ENCODE measurements at places on chromosomes 16 and 17.

GRCh38 chr16:75248142-75248535 is 3.3 kb downstream of the BCAR1 start:
- DNase-seq: no peak

GRCh38 chr17:42111265-42111636 is 1.3 kb downstream of the DHX58 start:
- no peak for DNase-seq

GRCh38 chr17:54626146-54626703 is 274.4 kb upstream of the TOM1L1 start:
- no peak for DNase-seq

GRCh38 chr16:71883168-71883848 is 674 bp downstream of the ZNF821 start:
- peak; percentile 50 for DNase-seq

GRCh38 chr16:22673421-22673831 is 140.5 kb upstream of the HS3ST2 start:
- no peak for DNase-seq

DNA sequence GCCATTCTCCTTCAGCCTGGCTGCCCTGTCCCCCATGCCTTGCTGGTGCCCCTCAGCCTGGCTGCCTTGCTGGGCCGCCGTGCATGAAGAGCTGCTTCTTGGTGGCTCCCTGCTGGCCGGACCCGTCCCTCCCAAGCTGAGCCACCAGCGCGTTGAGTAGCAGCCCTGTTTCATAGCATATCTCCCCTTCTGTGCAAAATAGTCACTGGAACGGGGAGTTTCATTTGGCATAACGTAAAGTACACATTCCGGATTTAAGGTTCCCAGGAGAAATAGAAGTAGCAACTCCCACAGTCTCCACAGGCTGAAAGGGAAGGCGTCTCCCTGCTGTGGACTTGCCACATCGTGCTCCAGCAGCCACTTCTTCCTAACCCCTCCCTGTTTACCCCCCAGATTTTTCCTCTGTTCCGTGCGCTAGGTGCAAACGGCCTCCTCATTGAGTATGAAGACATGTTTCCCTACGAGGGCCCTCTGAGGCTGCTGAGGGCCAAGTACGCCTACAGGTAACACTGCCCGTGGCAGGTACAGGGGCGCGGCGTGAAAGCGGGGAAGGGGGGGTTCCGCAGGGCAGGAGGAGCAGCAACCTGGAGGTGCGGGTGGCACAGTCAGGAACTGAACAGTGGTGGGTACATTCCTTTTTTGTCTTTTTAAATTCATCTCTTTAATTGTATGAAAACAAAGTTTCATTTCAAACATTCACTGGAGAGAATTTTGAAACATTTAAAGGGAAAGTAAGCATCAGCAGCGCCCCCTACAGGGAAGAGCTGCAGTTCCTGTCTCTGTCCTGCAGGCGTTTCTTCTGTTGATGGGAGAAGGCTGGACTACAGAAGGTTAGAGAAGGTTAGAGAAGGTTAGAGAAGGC is 5.8 kb upstream of the OGFOD3 start:
- no peak for DNase-seq

DNA sequence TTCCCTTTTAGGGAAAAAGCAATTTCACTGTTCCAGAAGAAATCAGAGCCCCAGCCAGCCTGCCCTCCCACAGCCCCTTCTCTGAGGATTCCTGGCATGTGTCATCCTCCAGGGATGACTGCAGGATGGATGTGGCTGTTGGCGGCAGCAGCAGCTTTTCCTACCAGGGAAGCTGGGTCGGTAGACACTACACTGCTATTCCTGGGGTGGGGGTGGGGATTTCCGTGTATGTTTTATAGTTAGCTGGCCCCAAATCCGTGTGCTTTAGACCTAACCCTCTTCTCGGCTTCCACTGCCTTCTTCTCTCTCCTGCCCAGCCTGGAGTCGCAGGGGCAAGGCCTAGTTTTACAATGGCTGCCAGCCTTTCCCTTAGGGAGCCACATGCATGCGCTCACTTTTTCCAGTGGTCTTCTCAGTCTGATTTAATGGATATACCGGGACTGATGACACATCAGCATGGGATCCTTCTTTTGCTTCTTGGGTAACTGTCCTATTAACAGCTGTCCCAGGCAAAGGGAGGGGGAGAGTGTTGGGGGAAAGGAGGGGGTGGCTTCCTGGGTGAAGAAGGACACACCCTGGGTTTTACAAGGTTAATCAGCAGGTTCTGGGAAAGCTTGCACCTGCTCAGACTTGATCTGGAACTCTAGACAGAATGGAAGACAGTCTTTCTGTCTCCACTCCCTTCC is 2.7 kb upstream of the NFE2L1 start:
- no peak for DNase-seq

DNA sequence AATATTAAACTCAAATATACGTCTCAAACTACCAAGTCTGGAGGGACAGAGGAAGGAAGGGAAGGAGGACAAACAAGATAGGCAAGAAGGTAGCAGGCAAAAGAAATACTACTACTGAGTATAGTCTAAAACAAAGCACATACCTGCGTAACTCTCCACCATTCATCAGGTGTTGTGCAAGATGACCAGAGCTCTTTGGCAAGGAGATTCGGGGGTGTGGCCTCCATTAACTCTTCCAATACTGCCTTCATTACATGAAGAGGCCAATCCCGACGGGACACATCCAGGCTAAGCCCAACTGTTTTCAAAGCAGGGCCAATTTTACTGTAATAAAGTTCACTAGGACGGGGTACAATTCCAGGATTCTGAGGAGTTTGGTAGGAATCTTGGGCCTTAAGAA is 38.2 kb upstream of the ARL6IP1 start:
- DNase-seq: no peak

DNA sequence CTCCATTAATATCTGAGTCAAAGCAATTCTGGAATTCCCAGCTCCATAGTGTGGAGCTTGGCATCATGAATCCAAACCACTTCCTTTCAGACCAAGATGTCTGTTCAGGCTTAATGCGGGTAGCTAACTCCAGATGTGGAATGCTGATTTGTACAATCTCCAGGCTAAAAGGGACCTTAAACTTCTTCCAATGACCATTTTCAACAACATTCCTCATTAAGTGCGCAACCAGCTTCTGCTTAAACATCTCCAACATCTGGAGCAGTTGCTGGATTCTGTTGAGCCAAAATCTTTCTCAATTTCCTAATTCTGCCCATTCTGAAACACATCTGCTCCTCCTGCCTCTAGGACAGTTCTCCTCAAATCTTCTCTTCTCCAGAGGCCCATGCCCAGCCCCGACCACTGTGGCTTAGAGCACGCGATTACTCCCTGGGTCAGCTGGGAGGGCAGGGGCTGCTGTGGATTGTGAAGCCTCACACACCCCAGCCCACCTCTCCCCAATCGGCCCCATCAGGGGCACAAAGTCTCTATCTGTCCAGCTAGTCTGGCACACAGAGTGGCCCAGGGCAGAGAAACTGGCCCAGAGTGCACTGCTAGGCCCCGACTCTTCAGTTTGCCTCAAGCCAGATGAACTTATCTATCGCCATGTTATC is 36.2 kb downstream of the ASPA start:
- DNase-seq: no peak

- DNase-seq: no peak
These were observed 176.8 kb downstream of the KATNIP start for GRCh38 chr16:27726621-27727261.

DNA sequence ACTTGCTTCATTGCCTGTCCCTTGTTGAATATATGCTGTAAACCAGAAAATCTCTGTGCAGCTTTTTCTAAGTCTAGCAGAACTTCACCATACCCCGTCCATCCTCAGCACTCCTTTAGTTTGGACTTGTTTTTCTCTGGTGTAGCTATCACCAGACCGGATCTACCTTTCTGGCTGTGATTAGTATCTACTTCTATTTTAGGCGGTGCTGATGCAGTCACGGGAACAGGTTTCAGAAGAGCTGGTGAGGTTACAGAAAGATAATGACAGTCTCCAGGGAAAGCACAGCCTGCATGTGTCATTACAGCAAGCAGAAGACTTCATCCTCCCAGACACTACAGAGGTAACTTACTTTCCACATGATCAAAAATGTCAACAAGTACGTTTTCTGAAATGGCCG is 46.4 kb downstream of the NUP88 start:
- DNase-seq: no peak

DNA sequence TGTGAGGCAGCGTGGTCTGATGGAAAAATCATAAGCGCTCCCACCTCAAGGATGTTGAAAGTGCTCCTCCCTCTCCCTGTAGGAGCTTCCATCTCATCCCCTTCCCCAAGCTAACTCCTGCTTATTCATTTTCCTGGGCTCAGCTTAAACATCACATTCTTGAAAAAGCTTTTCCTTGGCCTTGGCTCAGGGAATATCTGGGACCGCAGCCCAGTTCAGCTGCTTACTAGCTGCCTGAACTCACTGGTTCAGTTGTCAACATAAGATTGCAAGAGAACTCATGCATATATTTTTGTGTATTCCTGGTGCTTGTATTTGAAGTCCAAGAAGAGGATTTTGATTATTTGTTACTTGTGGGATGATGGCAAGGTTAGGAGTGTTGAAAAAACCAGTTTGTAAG is 91.5 kb downstream of the UTP18 start:
- DNase-seq: no peak

DNA sequence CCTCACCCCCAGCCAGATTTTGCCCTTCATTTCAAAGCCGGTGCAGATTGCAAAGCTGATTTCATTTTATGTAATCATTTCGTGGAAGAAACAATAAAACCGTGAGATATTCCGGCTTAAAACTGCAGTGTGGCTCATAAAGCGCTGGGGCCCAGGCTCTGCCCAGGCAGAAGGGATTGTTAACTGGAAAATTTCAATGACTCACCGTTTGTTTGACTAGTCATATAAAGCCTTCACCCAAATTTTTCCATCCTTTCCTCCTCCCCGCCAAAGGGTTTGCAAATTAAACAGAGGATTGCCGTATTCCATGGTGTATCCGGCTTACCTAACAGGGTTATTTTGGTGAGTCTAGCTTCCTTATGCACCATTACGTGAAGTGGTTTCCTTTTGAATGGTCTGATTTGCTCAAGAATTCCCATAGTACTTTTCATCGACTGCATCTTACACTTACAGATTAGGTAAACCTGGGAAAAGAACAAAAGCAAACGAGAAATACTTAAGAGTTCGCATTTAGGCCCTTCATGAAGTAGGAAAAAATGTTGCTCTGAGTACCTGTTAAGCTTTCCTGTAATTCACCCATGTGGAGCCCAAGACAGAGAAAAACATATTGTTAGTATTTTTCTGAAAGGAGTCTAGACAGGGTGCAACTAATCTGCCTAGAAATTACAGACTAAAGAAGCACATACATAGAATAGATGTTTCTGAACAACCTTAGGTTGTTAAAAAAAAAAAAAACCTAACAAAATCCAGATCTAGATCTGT is 949 bp upstream of the GSPT1 start:
- no peak for DNase-seq

DNA sequence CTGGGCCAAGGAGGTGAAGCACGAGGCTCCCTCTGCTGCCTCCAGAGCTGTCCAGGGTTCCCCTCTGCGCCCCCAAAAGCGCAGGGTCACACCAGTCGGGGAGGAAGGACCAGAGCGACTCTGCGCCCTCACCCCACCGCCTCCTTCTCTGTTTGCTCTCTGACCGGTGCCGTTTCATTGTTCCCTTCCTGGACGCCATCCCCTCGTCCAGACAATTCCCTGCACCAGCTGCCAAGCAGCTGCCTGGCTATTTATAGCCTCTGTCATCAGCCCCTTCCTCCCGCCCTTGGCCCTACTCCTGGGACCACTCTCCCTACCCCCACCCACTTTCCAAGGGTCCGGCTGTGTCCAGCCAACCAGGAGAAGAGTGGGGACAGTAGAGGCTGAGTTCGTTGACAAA is 68.8 kb upstream of the CREBBP start:
- DNase-seq: no peak

DNA sequence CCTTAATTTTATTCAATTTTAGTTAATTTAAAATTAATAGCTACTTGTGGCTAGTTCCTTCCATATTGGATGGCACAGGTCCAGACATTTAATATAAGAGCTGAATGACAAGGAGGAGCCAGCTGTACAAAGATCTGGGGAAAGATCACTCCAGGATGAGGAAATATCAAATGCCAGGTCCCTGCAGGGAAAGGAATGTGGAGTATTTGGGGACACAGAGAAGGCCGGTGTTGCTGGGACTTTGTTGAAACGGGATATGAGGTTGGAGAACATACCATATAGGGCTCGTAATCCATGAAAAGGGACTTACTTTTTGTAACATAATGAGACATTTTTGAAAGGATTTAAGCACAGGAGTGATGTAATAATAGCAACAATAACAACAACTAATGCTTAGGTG is 426.8 kb downstream of the HS3ST4 start:
- DNase-seq: no peak

DNA sequence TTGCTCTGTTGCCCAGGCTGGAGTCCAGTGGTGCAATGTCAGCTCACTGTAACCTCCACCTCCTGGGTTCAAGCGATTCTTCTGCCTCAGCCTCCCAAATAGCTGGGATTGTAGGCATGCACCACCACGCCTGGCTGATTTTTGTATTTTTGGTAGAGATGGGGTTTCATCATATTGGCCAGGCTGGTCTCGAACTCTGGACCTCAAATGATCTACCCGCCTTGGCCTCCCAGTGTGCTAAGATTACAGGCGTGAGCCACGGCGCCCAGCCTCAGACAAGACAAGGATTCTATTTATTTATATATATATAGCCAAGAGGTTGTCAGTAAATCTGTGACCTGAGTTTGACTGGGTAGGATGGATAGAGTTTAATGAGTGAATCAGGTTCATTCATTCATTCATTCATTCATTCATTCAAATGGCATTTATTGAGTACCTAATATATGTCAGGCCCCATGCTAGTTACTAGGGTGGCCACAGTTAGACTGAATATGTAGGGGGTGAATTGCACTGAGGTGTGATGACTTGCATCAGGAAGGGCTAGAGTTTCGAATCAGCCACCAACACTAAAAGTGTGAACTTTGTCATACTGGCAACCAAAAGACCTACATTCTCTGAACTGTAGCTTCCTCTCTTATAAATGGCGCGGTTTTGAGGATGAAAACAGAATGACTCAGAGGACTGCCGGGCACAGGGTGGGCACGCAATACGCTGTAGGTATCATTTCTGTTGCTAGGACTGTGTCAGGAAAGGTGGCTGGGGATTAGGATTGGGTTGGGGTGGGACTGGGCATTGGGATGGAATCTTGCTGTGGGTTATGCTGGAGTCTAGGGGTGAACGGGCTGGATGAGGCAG is 37.8 kb downstream of the ITGAE start:
- DNase-seq: no peak

DNA sequence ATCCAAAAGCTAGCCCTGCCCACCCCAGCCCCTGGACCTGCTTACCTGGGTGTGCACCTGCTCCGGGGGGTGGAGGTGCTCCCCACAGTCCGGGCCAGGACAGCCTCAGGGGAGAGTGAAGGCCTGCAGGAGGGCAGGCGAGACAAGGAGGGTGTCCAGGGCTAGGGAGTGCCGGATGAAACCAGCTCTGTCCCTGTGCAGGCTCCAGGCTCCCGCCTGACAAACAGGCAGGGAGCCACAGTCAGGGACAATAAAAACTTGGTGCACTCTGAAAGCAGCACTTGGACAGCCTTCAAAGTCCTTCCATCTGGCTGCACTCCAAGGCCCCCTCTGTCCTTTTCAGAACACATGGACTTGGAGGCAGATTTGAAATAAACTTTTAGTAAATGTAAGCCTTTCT is 3.9 kb downstream of the PAQR4 start:
- DNase-seq: no peak

- no peak for DNase-seq
These were observed 4.0 kb upstream of the SCN4A start for GRCh38 chr17:63976702-63977101.

- no peak for DNase-seq
These were observed 295.7 kb upstream of the FOXF1 start for GRCh38 chr16:86214326-86215232.

All from lower lobe of right lung (tissue), 2 donors.